Activated T-helper 1 cell treated with anti-CD3 and anti-CD28 coated beads, Interleukin-2, amount 50 U/mL, for 16 hours (primary cell): ENCODE measurements at places on chromosomes 4 and X.

DNA sequence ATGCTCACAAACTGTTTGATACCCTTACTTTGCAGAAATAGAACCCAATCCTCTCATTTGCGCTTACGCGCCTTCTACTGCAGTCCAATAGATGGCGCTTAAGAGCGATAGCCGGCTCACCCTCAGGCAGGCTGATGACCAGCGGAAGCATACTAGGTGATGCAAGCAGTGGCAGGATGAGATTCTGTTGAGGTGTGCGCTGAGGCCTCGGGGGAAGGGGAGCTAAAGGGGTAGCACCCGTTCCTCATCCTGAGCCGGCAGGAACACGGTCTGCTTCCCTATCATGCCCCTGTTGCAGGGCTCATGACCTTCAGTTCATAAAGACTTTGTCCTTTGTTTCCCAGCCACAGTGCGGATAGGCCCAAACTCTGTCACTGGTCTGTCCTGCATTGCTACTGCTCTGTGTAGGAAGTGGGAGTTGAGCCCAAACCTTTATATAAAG lies 628.9 kb downstream of the TLL1 start:
- no peak for DNase-seq

GRCh38 chr4:145614233-145614610 lies 5.0 kb upstream of the MMAA start:
- DNase-seq = no peak

DNA sequence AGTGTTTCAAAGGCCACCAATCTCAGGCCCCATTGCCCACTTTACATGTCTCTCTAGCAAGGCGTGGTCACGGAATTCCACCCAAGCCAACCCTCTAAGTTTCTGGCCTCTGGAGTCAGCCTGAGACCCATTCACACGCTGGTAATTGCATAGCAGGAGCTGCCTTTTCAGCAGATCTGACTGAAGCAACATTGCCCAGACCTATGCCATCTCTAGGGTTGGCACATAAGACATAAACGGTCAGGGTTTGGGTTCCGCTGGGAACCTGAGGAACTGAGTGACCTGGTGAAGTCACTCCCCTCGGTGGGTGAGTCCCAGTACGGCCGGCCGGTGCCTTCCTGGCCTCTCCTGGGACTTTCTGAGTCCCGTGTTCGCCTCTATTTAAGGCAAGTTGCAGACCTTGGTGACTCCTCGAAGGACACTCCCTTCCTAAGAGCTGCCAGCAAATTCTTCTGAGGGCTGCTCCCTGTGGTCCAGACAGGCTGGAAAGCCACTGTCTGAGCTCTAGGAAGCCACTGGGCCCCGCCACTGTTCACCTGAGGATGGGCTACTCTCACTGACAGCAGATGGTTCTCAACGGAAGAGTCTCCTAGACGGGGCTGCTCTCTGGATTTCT lies 15.9 kb downstream of the CTAG1A start:
- no peak for DNase-seq

DNA sequence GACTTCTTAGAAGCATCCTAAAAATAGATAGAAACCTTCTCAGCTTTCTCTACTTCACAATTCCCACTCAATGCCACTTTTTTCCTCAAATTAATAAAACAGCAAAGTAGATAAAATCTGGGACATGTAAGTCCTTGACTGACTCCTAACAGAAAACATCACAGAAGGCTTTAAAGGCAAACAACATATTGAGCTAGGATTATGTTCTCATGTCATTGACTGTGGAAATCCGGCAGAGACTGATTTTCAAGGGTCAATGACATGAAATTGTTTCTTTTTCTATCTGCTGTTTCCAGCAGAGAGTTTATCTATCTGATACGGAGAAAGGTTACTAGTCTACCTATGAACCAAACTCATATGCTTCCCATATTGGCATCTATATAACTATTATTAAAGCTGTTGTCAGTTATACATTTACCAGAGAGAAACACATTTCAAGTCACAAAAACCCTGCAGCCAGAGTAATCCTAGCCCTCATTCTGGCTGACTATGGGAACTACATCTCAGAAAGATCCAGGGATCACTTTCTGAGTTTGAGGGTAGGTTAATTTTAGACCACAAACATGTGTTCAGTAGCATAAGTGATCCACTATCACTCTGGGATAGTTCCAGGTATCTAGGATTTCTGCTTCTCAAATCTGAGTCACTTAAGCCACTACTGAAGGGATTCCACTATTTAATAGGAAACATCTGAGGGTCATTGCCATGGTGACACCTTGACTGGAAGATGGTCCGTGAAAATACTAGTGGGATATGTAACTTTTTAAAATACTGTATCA lies 147.6 kb downstream of the PPP3CA start:
- DNase-seq = no peak

GRCh38 chrX:39755143-39756032 lies 342.4 kb downstream of the BCOR start:
- DNase-seq = no peak

DNA sequence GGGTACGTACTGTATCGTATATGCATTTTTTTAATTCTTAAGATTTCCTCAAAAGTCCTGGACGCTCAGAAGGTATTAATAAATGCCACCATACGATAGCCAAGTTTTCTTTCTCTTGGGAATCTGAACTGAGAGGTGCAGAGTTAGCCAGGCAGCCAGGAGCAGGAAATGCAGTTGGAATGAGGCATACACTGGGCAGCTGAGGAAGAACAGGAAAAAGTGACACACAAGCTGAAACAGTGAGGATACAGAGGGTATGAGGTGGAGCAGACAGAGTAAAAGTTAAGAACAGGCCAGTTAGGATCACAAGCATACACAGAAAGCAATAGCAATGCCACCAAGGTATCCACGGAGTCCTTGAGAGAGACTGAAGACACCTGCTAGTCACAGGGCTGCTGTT lies 13.4 kb downstream of the UFSP2 start:
- DNase-seq = no peak

GRCh38 chrX:101657495-101657894 lies 2.2 kb downstream of the ARMCX2 start:
- no peak for DNase-seq
